Activated gamma-delta T cell treated with Interleukin-2 at 50 U/mL for 16 hours (primary cell): ENCODE measurements at places on chromosomes 16 and 17.

- no peak for DNase-seq
Measured at GRCh38 chr17:81221371-81221841, 1.4 kb downstream of the CEP131 start.

GRCh38 chr17:82648742-82649331 lies 593 bp upstream of the WDR45B start:
- peak; percentile 47 for DNase-seq

GRCh38 chr17:32479074-32479617 lies 7.6 kb upstream of the CDK5R1 start:
- DNase-seq: no peak

- peak; percentile 80 for DNase-seq
Measured at GRCh38 chr16:18969050-18969854, 14.5 kb upstream of the TMC7 start.

DNA sequence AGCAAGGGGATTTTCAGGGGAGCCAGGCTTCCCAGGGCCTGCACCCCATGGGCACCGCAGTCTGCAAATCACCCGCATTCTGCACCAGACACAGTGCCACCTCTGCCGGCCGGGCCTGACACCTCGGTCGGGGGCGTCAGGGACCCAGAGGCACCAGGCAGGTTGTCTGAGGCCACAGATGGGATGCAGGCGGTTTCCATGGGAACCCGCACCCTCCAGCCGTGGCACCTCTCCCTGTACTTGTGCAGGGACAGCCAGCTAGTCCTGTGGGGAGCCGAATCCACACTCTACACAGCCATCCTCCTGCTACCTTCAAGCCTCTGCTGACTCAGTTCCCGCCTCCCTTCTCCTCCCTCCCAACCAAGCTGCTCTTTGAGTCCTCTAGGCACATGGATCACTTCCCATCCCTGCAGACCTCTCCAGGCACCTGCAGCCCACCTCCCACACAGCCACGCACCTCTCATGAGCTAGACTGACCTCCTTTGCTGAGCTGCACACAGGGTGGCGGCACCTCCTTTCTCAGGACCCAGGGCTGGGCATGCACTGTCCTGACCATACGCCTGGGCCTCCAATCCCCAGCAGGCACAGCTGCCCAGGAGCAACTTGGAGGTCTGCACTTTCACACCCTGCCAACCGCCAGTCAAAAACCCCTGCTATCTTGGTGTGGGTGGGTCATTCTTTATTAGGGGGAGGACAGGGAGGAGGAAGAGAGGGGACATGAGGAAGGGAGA lies 119.5 kb downstream of the C16orf78 start:
- no peak for DNase-seq

GRCh38 chr17:59257101-59257500 lies 36.8 kb downstream of the GDPD1 start:
- DNase-seq: no peak

GRCh38 chr17:1989135-1989534 lies 36.0 kb downstream of the RTN4RL1 start:
- no peak for DNase-seq

- no peak for DNase-seq
Measured at GRCh38 chr16:64181271-64181925, 940.5 kb downstream of the CDH11 start.

GRCh38 chr17:80892900-80893603 lies 98.6 kb upstream of the CHMP6 start:
- DNase-seq: no peak

GRCh38 chr16:50229149-50229726 lies 37.1 kb upstream of the ADCY7 start:
- no peak for DNase-seq

DNA sequence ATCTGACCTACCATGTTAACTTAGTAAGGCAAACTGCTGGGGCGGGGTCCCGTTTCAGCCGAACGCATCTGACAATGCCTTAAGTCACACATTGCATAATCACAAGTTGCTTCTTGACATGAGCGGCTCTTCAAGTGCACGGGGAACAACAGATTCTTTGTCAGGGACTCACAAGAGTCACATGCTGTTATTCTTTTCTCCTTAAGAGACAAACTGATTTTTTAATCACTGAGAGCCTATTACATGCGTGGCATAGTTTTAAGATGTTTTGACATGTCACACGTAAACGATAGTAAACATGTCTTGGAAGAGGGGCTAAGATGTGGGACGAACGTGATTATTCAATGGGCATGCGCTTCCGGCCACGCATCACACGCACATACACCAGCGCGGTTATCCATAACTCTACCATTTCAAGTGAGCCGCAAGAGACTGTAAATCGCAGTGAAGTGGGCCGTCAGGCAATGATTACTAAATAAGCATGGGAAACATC lies 63.4 kb downstream of the ADCY9 start:
- DNase-seq: no peak

DNA sequence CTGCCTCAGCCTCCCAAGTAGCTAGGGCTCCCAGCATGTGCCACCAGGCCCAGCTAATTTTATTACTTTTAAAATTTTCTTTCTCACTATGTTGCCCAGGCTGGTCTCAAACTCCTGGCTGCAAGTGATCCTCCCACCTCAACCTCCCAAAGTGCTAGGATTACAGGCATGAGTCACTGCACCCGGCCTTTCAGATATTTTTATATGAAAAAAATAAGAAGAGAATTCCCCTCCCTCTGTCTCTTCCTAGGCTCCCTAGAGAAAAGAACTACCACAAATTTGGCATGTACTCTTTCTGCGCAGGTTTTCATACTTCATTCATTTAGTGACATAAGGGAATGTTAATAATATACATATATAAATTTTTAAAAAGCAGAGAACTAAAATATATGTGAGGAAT lies 21.7 kb upstream of the SMURF2 start:
- no peak for DNase-seq

- DNase-seq: no peak
Measured at GRCh38 chr17:48570325-48571023, 7.7 kb downstream of the HOXB4 start.

DNA sequence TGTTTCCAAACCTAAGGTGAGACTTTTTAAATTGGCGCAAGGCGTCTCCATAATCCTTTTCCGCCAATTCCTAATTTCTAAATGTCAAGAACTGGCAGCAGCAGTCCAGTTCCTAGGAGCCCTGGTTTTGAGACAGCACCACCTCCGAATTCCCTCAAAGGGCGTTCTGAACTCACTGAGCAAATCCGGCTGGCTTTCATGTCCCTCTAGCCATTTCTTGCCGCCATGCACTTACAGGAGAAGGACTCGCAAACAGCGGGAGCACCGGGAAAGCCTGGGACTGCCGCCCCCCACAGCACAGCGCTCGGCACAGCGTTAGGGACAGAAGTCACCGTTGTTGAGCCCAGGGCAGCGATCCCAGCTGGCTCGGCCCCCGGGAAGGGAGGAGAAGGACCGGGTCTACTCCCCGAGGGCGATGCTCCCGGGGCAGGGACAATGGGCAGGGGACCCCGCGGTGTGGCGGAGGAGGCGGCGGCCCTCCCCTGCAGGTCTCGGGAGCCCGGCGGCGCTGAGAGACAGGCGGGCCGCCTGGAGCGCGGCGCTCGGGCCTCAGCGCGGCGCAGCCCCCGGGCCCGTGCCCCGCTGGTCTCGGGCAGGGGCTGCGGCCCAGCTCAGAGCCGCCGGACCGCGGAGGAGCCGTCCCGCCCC lies 545 bp downstream of the ARHGAP17 start:
- DNase-seq: no peak

DNA sequence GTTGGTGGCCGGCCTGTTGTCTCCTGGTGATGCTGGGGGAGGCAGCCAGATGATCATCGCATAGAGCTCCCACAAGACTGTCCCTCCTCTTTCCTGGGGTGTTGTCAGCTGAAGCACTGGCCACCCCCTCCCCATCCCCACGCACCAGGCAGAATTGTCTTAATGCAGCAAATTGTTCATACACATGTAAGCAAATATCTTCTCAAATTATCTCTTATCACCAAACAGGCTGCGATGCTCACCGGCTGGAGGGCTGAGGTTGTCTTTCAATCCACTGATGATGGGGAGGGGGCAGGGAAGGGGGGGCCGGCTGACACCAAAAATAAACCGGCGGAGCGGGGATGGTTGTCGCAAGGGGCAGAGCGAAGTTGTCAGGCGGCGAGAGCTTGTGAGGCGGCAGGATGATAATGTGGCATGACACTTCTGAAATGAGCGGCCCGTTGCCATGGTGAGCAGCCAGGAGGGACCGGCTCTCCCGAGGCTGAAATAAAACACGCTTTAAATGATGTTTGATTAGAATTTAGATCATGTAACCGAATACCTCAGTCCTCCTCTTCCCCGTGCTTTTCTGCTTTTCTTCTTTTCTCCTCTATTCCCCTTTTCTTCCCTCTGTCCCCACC lies 59.8 kb downstream of the MRM1 start:
- DNase-seq: no peak

DNA sequence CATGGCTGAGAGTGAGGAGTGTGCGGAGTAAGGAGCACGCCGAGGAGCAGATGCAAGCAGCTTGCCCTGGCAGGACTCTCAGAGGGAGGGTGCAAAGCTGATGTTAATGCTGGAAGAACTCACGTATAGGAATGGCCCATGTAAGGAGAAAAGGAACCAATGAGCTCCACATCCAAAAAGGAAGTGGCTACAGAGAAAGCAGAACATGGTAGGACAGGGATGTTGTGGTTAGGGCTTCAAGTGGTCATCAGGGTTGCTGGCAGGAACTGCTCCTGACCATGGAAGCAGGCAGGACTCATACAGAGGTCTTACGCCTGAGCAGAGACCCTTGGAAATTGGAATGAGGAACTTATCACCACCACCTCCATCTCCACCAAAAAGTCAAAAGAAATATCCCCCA lies 5.2 kb downstream of the MYO1D start:
- DNase-seq: no peak

DNA sequence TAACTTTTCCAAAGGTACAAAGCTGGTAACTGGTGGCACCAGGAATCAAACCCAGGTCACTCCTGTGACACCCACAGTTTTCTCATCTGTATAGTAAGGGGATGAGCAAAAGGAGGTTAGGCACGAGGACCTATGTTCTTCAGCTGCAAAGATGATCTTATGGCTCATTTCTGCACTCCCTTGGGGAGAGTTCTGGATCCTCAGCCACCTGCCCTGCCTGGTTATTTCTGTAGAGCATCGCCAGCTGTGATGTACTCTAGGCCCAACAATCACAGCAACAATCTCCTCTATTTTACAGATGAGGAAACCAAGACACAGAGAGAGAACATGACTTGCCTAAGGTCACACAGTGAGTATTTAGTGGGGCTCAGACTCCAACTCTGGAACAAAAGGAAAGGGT lies 5.4 kb upstream of the CPNE2 start:
- no peak for DNase-seq

DNA sequence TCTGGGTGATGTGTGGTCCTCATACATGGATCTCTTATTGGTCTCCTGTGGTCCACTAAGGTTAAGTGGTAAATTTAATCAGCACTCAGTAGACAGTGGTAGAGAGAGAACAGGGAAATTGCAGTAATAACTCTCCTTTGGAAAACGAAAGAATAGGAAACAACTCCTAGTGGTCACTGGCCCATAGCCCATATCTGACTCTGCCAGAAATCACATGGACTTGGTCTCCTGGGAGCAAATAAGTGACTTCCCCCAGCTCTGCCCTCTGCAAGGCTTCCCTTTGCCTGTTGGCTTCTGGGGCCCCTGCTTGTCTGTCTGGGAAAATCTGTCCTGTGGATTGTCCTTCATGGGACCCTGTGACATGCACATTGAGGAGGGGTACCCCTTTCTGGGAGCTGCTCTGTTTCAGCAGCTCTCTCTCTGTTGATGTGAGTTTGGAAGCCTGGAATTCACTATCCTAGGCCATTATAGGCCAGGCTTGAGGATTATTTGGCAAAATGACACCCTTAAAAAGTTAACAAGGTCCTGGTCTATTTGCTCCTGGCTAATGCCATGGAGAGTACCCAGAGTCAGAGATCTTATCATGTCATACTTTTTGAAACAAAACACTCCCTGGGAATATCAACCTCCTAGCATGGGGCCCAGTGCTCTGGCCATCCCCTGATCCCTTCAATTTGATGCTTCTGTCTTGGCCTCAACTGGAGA lies 58.0 kb upstream of the HNF1B start:
- DNase-seq: no peak

DNA sequence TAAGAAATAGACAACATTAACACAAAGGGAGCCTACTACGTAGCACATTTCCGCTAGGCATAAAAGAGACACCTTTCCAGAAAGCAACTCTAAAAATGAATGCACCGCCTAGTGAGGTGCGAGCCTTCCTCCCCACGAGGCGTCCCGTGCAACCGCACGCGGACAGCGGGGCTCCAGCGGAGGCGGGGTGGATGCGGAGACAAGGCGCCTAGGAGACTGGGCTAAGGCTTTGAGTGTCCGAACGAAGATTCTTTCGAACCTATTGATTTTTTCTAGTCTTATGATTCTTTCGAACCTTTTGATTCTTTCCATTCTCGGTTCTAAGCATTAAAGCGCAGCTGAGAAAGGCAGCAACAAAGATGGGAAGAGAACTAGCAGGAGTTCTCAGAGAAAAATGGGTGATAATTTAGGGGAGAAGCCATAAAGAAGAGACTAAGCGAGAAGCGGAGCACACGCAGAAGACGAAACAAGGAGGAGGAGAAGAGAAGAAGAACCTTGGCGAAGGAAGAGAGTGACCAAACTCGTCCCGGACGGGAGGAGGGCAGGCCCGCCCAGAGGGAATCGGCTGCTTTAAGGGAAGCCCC lies 394 bp upstream of the CPD start:
- DNase-seq: peak; percentile 50

GRCh38 chr17:16941072-16942036 lies 30.6 kb downstream of the TNFRSF13B start:
- no peak for DNase-seq

- no peak for DNase-seq
Measured at GRCh38 chr17:38874505-38875400, 4.9 kb downstream of the LASP1 start.

- no peak for DNase-seq
Measured at GRCh38 chr17:76517638-76518038, 16.4 kb upstream of the RHBDF2 start.

- DNase-seq: no peak
Measured at GRCh38 chr17:43636426-43636825, 25.3 kb downstream of the MEOX1 start.

GRCh38 chr17:62965174-62965685 lies 805 bp upstream of the TANC2 start:
- no peak for DNase-seq

DNA sequence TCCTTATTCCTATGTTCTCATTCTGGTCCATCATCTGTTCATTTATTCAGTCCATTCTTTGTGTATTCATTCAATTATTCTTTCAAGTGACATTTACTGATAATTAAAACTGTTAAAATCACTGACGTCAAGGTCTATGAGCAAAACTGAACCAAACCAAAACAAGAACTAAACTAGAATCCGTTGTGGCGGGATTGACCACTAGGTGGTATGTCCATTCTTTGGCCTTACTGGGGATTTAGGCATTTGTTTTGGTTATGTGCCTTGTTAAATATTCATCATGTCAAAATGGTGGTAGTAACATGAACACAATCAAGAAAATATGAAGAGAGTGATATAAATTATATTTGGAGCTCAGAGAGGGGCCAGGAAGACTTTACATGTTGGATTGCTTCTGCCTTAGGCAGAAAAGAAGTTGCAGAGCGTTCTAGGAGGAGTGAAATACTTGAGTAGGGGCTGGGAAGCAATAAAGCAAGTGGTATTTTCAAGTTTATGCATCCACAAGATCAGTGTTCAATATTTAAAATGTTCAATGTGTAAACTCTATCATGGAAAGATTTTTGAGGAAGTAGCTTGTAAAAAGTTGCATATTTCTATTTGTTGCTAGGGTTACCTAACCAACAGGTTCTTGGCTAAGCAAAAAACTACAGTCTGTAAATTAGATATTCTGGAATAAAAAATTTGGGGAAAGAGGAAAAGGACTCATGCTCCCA lies 129.0 kb downstream of the CDH13 start:
- DNase-seq: no peak

- no peak for DNase-seq
Measured at GRCh38 chr17:41618341-41619035, 5.9 kb downstream of the KRT17 start.
